Natural killer cell (primary cell): ENCODE measurements at places on chromosomes 7 and 10. TPM values are rescaled to one million over a fixed set of nuclear protein-coding genes. Genes with fewer than 3 reads are reported as not detected.

- no peak overlapping the region for H3K27ac ChIP-seq
- no peak overlapping the region for H3K4me3 ChIP-seq
- no peaks in the 10 kb centered on the region for H3K4me1 ChIP-seq
- no peaks in the 10 kb centered on the region for H3K27me3 ChIP-seq
Observed at GRCh38 chr7:84144935-84145334, 49.7 kb downstream of the SEMA3A start.

GRCh38 chr10:12869427-12869826 is 132.1 kb downstream of the CCDC3 start:
- no peak overlapping the region for H3K27ac ChIP-seq
- no peak for DNase-seq
- no peak overlapping the region for H3K4me3 ChIP-seq
- no peaks in the 10 kb centered on the region for H3K27me3 ChIP-seq

DNA sequence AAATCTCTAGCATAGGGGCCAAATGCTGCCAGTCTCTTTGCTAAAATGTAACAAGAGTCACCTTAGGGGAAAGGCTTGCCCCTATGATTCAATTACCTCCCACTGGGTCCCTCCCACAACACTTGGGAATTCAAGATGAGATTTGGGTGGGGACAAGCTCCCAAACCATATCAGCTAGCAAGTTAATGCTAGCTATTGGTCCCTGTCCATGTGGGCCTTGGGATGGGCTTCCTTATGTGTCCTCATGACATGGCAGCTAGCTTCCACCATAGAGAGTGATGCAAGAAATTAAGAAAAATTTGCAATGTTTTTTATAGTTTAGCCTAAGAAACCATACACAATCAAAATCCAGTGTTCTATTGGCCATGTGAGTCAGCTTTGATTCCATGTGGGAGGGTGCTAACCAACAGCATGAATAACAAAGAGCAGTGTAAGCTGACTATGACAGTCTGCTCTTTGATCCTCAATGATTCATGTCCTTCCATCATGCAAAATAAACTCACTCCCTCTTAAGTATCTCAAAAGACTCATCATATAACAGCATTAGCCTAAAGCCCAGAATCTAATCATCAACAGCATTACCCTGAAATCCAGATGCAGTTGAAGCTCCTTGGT is 21.7 kb upstream of the ZNF365 start:
- no peak overlapping the region for H3K27ac ChIP-seq
- H3K4me3 ChIP-seq: no peak overlapping the region
- no peaks in the 10 kb centered on the region for H3K27me3 ChIP-seq

DNA sequence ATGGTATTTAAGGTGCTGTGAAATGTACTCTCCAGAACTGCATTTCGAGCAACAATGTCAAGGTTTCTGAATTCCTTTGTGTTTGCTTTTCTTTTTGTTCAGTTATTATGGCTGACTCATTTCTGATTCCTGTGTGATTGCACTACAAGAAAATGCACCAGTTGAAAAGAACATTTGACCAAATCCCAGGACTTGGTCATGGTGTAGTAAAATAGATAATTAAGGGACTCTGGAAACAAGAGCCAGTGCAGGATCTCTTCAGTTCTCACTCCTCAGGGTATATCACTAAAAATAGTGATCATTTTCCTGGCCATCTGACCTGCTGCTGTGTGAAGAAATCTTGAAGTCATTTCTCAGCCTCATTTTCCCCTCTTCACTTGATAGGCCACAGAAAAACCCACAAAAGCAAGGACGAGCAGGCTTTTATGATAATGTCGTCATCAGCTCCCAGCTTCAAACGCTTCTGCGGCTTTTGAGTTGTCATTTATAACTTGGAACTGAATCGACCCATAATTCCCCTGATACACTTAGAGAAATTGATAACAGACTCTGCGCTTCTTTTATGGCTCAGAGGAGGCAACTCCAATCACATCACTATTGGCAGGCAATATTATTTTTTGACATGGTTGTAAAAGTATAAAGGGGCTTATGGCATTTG is 274.7 kb downstream of the HDAC9 start:
- H3K4me1 ChIP-seq: no peaks in the 10 kb centered on the region
- no peak for DNase-seq
- no peak overlapping the region for H3K4me3 ChIP-seq
- no peaks in the 10 kb centered on the region for H3K27me3 ChIP-seq

- no peak overlapping the region for H3K4me3 ChIP-seq
- H3K27ac ChIP-seq: no peak overlapping the region
- H3K4me1 ChIP-seq: no peaks in the 10 kb centered on the region
- no peak for DNase-seq
- H3K27me3 ChIP-seq: no peaks in the 10 kb centered on the region
Observed at GRCh38 chr7:50625360-50625759, 60.2 kb upstream of the DDC start.

- H3K27me3 ChIP-seq: no peaks in the 10 kb centered on the region
- no peak for DNase-seq
- H3K27ac ChIP-seq: no peak overlapping the region
Observed at GRCh38 chr7:125847055-125847454, 917.4 kb upstream of the POT1 start.

GOT1 gene
- 8.5 TPM for total RNA-seq

IGFBP1 gene
- total RNA-seq: not detected
